ENCODE measurements at places on chromosomes 12 and 14.
A peak's percentile ranks its signal among the peaks of the same experiment; 100 is the strongest.

DNA sequence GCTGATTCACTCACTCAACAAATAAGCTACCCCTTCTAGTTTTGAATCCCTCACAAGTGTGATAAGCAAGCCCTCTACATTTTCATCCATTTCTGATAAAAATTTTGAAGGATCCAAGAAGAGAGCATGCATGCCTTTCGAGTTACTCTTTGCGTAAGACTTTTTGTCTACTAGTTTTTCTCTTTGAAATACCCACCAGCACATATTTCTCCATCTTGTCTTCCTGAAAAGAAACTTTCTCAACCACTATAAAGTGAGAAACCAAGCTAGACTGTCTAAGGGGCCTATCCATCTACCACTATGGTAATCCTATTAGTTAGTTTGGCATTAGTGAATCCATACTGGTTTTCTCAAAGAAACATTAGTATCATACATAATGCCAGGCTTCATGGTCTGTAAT is 56.9 kb downstream of the PARP11 start:
- no peak for DNase-seq

- DNase-seq = no peak
These were observed 231.4 kb downstream of the PCNX1 start for GRCh38 chr14:71138448-71139293.

DNA sequence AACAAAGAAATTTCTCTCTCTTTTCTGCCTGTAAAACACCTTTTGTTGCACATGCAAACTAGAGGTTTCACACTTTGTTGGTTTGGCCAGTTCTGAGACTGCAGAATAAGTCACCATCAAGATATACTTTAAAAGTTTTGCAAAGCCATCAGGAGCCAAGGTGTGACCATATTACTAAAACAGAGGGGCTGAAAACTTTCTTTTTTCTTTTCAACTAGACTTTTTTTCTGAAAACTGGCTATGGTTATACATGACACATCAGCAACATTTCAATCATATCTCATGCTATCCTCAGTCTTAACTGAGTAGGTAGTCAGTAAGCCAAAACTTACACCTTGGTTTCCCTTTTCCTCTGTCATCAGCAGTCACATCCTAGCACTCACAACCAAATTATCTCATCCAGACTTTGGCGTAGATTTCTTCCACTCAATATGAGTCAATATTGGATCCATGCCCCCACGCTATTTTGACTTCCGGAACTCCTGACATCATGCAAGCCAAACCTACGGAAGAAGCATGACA is 4.1 kb upstream of the IFNG start:
- DNase-seq = no peak

DNA sequence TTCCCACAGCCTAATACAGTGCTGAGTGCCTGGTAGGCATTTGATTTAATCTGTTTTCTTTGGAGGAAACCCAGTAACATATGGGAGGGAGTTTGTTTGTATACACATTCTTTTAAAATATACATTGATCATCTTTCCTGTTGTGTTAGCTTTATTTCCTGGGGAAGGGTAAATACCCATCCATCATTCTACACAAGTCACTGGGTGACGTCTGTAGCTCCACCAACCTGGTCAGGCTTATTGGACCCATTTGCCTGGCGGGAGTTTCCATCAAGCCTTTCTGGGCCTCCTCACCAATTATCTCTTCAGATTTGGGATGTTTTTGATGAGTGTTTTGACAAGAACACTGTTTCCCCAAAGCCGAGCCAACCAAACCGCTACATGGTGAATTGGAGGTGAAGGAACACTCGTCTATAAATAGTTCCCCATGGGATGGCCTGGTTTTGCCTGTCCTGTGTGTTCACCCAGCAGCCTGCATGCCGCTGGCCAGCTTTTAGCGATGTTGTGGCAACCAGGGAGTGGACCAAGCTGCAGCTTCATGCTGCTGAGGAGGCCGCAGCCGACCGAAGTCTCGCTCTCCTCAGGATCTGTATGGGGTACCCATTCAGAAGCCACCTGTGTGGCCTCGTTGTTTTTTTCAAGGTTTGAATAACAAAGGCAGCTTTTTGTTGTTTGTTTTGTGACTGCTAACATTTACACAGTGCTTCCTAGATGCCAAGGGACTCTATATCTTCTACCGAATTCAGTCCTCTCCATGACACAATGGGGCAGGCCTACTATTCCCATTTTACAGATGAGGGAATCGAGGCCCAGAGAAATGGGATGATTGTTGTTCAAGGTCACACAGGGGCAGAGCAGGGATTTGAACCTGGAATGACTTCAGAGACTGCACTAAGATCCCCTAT is 22.6 kb downstream of the PLXNC1 start:
- no peak for DNase-seq

GRCh38 chr12:95574799-95575452 is 23.6 kb upstream of the USP44 start:
- peak; percentile 2 for DNase-seq

DNA sequence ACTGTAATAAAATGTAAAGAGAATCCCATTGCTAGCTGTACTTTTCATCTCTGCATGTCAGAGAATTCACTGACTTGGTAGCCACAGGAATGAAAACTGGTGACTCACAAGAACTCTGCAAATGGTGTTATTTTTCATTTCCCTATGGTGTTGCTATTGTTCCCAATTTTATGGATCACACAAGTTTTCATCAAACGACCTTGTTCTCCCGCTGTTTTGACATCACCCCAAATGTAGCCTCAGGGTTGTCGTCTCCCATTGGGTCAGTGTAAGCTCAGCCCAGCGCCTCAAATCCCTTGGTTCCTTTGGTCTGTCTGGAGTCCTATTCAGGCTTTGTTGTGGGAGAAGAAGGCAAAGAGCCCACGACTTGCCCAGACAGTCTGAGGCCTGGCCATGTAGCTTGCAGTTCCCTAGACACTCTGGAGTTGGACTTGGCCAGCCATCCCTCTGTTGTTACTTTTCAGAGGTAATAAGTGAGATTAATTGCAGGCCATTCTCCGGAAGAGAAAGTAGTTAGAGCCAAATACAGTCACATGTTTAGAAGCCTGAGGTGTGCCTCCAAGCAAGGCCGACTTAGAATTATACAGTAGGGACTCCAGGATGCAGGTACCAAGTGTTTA is 159.2 kb downstream of the TGFB3 start:
- DNase-seq = no peak

Measured in NCI-H2081 treated with DMSO at 0.1 percent for 48 hours (cell line).